HEK293T (cell line): ENCODE measurements at places on chromosomes 12 and 14.

DNA sequence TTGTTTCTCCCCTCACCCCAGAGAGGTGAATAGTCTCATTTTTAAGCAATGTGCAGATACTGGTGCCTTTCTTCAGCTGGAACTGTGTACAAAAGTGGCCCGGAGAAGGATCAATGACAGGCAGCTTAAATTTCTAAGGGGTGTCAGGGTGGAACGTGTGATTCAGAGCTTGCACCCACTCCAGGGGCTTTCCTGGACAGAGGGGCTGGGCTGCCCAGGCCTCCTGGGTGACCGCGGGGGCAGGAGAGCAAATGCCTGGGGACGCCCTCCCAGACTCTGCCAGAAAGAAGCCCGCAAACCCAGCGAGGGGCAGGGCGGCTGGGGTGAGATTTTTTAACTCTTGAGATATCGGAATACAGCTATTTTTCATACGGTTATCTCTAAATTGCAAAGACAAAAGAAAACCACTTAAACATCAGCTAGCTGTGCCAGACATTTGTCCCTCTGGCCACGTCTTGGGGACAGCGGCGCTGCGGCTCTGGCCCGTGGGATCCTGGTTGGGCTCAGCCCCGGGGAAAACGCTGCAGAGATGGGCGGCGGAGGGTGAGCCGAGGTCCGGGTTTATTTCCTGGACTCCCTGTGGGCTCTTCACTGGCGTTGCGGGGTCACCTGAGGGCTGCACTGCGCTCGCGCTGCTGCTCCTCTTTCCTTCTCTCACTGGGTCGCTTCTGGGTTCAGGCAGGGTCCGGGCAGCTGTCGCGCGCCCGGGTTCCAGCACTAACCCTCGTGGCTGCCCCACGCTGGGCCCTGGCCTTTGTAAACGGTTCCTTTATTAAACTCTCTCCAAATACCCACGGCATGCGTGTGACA is 35.8 kb downstream of the NFKBIA start:
- DNase-seq, result no peak

GRCh38 chr14:101235335-101236103 is 325.8 kb upstream of the DIO3 start:
- peak; percentile 71 for DNase-seq

DNA sequence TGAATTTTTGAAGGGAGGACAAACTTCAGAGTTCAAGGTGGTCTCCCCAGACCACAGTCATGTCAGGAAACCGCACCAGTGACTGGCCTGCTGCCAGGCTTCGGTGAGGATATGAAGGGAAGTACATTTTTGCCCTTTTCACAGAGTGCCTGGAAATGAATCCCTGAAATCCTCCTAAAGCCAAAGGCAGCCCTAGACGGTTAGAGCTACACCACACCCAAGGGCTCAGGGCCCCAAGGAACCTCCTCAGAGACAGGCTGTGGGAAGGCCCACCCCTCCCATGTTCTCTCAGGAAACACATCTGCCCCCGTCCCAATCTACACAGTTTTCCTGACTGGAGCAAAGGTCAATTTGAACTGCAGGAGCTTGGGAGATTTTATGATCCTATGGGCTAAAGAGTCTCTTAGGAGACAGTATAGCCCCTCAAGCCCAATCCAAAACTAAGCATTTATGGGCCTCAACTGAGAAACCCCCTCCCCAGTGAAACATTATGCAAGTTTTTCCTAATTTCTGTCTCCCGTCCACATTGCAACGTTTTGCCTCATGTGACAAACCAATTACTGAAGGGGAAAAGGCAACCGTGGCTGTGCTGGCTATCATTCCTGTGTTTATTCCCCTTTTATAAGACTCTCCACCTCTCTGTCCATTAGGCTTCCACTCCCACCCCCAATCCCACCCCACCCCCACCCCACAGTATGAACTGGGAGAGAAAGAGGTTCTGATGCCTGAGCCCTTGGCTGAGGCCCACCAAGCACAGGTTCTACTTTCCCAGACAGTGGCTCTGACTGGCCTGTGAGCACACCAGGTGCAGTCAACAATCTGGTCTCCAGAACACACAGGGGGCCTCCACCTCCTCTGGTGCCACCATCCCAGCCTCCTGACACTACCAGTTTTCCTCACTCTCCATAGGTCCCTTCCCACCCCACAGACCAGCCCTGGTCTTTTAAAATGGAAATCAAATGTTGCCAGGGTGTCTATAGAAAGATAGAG is 9.6 kb upstream of the RNASE1 start:
- no peak for DNase-seq

DNA sequence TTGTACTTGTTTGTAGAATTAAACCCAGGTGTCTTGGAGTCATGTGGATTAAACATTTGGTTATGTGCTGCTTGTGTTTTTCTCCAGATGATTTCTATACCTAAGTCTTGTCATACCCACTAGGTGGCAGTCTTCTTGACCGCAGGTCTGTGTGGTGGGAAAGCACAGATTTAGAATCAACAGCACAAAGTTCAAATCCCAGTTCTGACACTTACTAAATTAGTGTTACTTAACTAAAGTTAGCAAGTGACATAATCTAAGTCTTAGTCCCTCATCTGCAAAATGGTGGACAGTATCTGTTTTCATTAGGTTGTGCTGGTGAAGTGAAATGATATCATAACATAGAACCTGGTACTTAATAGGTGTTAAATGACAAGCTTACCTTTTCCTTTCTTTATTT is 151.0 kb upstream of the ARHGAP5 start:
- DNase-seq, result peak; percentile 58

GRCh38 chr14:104680056-104680805 is 9.2 kb upstream of the INF2 start:
- no peak for DNase-seq

DNA sequence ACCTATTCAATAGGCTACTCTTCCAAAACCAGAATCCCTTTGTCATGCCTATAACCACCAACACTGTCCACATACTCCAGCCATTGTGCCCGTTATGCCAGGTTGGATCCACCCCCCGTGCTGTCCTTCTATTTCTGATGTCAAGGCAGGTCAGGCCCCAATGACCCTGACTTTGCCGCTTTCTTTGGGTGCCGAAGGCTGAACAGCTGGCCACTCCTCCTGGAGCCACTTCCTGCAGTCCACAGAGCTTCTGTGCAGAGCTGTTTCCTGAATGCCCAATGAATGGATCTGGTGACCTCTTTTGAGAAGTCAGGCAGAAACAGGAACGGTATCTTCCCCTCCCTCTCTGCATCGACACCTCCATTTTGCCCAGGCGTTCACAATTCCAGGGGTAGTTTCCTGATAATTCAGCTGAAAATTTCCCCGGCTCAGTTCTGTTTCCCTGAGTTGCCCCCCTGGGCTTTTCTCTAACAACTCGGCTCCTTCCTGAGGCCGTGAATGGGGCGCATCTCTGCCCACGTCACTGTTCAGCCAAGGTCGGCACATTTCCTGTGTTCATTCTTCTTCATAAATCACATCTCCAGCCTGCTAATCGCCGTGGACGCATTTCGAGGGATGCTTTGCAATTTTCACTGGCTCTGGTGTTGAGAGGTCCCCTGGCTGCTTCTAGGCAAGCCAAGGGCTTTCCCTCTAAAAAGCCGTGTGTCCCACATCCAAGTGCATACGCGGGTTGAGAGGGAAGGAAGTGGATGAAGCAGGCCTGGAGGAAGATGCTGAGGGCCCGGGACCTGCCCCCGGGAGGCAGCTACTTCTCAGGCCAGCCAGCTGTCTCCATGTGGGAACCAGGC is 86.5 kb downstream of the PAPOLA start:
- DNase-seq, result no peak

DNA sequence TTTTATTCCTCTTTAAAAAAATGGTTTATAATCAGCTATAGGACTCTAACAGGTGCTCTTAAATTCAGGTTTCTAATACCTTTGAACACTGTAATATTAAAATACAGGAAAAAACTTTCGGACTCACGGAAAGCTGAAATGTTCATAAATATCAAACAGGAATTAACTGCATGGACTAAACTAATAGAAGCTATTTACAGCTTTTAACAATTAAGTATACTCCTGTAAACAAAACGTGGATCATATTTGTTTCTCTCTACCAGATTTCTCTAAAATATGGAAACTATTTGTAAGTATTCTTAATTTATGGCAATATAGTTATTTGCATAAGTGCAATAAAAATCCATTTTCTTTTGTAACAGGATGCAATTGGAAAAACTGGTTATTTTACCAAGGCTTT is 108.9 kb upstream of the RESF1 start:
- no peak for DNase-seq

GRCh38 chr12:86261578-86261977 is 5.4 kb upstream of the MGAT4C start:
- no peak for DNase-seq

DNA sequence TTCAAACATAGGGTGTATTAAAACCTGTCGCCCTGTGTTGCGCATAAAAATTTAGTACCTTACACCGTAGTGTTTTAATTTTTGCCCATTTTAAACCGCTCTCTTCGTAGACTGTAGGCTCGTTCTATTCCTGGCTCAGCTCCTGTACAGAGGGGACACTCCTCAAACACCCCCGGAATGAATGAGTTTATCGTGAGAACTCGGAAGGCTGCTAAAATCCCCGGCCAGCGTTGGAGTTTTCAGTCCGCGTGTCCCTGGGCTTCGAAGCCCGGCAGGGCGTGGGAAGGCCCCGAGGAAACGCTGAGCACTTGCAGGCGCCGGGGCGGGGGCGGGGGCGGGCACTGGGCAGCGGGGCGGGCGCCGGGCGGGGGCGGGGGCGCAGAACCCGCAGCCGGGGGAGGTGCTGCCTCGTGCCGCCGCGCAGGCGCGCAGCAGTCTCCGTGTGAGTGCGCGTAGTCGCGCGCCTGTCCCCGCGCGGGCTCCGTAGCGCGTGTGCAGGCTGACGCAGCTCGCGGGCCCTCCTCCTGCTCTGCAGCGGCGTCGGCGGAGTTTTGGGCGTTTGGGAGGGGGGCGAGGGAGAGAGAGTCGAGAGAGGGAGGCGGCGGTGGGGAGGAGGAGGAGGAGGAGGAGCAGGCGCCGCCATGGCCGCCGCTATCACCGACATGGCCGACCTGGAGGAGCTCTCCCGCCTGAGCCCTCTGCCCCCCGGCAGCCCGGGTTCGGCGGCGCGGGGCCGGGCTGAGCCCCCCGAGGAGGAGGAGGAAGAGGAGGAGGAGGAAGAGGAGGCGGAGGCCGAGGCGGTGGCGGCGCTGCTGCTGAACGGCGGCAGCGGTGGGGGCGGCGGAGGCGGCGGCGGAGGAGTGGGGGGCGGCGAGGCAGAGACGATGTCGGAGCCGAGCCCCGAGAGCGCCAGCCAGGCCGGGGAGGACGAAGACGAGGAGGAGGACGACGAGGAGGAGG is at the start of gene AEBP2:
TSS of gene AEBP2 (plus strand) at position 434 of the 960 bp plus-strand sequence. CDS start at position 642, 208 bp downstream.
- peak; percentile 90 for DNase-seq

DNA sequence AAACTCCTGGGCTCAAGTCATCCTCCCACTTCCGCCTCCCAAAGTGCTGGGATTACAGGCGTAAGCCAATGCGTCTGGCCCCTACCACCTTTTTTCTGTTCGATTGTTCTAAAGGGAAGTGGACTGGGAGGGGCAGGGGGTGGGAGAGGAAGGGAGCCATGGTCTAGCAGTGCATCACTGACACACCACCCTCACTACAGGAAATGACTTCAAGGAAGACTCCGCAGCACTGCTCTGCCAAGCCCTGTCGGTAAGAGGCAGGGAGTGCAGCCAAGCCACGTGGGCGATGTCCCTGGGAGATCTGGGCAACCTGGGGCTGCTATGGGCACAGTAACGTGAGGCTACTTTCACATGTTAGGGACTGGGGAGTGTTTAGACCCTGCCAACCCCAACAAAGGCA is 18.0 kb downstream of the LRRC74A start:
- DNase-seq, result no peak

- no peak for DNase-seq
These were observed 25.9 kb upstream of the NR2C1 start for GRCh38 chr12:95099270-95099790.

- no peak for DNase-seq
These were observed 202.6 kb upstream of the LRFN5 start for GRCh38 chr14:41404126-41404525.

DNA sequence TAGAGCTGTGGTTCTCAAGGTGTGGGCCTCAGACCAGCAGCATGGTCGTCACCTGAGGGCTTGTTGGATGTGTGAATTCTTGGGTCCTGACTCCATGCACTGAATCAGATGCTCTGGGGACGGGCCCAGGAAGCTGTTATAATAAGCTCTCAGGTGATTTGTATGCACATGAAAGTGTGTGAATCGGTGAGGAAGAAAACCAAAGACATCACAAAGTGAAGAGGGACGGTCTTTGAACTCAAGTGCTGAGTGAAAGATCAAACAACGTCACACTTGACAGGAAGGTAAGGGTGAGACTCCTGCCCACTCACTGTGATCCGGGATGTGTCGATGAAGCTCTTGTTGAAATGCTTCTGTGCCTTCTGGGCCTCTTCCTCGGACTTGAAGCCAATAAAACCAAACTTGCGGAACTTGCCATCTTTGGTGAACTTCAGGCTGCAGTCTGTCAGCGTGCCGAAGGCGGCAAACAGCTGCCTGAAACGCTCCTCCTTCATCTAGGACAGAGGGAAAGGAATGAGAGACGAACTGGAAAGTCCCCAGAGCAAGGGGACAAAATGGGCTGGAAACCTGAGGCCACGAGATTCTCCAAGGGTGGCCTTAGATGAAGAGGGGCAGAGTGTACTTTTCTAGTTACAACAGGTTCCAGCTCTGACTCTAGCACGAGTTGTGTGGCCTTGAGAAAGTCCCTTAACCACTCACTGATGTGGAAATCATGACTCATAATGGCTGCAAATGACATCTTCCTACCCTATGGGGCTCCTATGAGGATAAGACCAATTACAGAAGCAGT is 4.0 kb downstream of the RBM19 start:
- DNase-seq, result no peak

DNA sequence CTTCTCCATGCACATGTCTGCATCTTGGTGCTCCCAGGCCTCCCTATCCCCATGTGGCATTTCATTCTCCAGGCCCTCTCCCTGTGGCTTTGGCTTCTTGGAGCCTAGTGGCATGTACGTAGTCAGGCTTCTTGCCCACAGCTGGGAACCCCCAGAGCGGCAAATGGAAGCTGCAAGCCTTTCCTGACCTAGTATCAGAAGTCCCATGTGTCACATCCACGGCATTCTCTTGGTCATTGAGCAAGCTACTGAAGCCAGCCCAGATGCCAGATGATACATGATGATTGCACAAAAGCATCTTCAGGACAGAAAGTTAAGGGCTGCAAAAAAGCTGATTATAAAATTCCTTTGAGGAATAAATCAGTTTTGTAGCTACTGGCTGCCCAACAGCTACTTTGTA is 154.9 kb downstream of the PELI2 start:
- no peak for DNase-seq

GRCh38 chr14:95046711-95047681 is 110.3 kb downstream of the DICER1 start:
- peak; percentile 50 for DNase-seq

DNA sequence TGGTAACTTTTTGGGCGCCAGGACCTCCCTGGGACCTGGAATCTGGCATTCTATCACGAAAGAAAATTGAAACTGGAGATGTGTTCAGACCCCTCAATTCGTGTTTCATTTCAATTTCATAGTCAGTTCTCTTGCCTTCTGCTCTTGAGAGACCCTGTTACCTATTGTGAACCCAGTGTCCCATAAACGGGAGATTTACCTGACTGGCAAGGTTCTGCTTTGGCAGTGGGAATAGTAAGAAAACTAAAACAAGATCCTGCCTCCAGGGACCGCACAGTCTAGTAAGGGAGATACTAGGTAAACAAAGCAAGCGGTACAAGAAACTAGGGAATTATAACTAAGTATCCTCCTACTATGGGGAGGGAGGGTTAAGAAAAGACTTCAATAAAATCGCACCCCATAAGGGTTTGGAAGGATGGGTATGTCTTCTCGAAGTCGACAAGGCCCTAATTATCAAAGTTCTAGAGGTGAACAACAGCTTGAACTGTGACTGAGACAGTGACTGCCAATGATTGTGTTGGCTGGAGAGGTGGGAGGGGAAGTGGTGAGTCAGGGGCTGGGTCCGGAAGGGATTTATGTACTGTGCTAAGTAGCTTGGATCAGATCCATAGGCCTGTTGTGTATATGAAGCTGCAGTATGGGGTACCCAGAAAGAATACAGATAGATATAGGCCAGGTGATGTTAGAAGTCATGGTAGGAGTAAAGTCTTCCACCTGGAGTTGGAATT is 754 bp downstream of the ACSS3 start:
- DNase-seq, result peak; percentile 16
